ENCODE measurements at places on chromosomes 13 and 19.

DNA sequence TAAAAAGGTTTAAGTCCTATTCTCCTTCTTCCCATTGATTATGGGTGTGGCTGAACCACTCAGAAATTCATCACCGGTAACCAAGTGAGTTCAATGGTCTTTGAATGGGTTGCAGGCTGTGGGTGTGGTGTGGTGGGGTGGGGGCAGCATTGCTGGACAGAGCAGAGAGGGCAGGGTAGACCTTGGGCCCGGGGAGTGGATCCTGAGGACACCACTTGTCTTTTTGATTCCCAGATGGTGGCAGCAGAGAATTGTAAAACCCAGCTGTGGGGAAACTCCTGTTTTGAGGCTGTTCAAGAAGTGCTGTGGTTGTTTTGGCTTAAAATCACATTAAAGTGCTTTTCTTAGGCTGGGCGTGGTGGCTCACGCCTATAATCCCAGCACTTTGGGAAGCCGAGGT, 45.8 kb upstream of the RGCC start:
- DNase-seq = peak; percentile 24

DNA sequence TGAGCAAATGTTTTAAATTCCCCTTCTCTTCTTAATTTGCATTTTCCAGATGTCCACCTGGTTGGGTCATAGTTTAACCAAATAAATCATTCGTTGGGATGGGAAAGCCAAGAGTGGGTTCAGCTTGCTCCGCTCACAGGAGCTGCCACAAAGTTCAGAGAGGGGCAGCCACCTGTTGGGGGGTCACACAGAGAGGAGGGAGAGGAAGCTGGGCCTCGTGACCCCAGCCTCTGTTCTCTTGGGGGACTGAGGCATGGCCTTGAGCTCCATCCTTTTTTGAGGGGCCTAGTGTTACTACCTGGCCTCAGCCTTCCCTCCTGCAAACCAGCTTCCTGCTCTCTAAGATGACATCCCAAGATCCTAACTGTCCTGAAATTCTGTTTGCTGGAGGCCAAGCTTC, 2.5 kb downstream of the MEF2B start:
- no peak for DNase-seq

DNA sequence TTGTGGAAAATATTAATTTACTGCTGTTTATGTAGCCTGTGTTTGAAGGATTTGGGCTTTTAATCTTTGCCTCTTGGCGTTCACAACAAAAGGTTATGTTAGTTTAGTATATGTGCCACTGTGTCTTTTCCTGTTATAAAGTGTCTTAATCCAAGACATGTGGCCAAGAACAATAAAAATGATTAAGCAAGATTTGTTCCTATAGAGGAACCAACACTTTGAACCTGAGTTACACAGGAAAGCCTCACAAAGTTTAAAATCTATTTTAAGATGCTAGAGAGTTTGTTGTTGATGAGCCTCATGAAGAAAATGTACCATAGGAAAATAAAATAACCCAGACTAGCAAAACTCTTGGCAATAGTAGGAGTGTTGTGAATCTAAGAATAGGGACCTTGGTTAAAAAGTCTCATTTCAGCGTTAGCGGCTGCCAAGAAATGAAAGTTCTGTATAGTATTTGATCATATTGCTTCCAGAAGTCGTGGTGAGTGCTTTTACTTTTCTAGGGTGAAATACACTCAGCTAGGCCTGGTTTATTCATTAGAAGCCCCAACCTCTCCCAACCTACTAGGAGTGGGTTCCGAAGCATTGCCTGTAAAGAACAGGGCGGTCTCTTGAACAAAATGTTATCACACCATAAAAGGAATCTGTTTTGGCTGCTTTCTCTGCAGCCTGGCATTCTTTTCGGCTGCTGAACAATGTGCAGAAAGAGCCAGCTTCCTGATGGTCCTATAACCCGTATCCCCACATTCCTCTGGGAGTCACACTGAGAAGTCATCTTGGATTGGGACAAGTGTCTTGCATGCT, 102.6 kb downstream of the LRCH1 start:
- DNase-seq = no peak

DNA sequence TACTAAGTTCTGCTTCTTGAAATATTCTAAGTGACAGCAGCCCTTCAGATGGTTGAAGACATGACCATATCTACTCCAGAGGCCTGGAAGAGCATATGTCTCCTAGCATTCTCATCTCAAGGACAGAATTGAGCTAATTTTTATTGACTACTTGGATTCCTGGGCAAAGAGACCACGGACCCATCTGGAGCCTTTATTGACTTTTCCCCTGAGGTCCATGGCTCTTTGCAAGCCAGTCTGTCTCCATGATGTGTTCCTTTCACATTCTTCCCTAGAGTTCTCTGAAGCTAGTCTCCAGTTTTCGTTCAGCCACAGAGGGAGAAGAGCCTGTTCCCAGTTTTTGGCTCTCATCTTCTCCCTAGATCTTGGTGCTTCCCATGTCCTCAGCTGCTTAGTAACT, 202.7 kb downstream of the PCCA start:
- no peak for DNase-seq

DNA sequence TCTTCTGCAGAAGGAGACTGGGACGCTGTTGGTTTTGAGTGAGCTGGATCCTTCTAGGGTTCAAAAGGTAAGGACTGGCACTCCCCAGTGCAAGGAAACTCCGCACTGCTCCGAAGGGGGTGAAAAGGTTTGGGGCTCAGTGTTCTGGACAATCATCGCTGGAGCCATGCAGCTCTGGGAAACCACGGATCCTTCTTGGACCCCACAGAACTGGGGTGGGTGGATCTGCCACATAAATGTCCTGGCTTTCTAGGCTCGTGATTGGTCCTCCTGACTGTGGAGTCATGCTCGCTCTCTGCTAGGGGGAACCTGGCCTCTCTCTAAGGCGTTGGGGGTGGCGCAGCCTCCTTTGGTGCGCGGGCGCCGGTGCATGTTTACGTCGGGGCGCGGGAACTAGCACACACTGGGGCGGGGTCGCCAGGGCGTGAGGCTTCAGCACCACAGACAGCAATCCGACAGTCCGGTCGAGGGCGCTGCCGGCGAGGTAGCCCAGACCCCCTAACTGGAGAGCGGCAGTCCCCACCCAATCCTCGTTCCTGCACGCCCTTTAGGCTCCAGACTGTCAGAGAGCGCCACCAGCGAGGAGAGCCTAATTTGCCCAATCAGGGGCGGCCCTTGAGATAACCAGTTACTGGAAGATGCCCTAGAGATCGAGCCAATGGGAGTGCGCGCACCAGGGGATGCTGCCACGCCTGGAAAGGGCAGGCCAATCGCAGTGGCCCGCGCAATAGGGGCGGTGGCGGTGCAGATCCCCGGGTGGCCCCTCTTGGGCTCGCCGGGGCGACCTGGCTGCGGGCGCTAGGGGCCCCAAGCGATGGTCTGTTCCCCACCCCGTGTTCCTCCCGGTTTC, 913 bp upstream of the ELAVL3 start:
- DNase-seq = peak; percentile 62

- no peak for DNase-seq
These were observed 61.8 kb downstream of the RXFP2 start for GRCh38 chr13:31801088-31801487.

GRCh38 chr19:54154603-54155345, 4.7 kb downstream of the LENG1 start:
- no peak for DNase-seq

GRCh38 chr13:60260440-60260839, 96.7 kb upstream of the DIAPH3 start:
- no peak for DNase-seq

DNA sequence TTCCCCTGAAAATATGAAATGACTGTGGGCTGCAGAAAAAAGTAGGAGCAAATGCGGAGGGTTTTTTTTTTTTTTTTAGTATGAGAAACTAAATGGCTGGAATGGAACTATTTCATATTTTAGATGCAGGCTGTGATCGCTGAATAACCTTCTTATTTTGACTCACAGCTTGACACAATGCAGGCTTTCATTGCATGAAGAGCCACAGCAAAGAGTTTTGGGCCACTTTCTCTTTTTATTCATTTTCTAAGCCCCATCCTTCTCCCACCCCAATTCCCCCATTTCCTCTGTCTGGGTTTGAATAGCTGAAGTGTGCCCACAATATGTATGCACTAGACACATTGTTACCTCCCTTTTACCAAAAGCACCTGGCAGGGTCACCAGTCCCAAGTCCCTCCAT, 125.9 kb downstream of the COG6 start:
- DNase-seq = no peak

DNA sequence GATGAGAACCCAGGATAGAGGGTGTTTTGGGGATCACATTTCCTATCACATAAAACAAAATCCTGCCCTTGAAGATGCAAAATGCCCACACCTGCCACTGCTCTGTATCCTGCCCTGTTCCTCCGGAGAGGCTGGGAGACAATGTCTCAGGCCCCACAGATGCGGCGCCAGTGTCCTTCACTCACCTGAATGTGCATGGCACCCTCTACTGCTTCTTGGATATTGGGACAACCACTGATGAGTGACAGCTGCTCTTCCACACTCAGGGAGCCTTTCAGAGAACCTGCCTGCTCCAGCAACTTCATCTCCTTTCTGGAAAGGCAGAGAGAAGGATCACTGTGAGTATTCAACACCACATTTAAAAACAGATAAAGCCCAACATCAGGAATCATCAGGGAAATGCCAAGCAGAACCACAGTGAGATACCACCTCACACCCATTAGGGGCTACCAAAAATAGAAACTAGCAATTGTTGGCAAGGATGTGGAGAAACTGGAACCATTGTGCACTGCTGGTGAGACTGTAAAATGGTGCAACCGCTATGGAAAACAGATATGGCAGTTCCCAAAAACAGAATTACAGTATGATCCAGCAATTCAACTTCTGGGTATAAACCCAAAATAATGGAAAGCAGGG, 36.4 kb downstream of the CRYL1 start:
- no peak for DNase-seq

DNA sequence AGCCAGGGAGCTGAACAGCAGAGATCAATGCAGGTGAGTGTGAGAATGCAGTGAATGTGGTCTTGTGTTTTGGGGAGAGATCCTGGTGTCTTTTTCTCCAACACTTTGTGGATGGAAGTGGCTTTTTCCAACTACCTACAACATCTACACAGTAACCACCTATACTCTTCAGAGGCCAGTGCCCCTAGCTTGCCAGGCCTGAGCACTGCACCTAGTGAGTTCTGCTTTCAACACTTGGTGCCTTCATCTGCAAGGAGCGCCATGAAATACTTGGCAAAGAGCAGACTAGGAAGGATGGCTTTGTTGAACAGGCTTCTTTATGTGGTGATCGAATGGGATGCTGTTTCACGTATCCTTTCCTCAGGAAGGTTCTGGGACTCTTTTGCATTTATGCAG, 21.3 kb upstream of the HMGB1 start:
- DNase-seq = no peak

GRCh38 chr19:16121967-16122366, 10.3 kb downstream of the RAB8A start:
- DNase-seq = no peak

DNA sequence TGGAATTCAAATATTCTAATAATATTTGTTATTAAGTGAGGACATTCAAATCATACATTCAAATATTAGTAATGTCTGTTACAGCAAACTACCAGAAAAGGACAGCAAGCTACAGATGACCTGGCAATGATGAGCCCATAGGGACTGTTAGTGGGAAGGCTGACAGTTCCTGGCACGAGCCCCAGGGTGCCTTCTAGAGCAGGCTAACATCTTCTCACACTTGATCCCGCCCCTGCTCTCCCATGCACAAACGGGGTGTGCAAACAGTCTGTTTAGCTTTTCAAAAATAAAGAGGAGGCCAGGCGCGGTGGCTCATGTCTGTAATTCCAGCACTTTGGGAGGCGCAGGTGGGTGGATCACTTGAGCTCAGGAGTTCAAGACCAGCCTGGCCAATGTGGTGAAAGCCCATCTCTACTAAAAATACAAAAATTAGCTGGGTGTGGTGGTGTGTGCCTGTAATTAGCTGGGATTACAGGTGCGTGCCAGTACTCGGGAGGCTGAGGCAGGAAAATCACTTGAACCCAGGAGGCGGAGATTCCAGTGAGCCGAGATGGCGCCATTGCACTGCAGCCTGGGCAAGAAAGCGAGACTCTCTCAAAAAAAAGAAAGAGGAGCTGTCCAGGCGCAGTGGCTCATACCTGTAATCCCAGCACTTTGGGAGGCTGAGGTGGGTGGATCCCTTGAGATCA, 9.6 kb upstream of the GARRE1 start:
- no peak for DNase-seq

DNA sequence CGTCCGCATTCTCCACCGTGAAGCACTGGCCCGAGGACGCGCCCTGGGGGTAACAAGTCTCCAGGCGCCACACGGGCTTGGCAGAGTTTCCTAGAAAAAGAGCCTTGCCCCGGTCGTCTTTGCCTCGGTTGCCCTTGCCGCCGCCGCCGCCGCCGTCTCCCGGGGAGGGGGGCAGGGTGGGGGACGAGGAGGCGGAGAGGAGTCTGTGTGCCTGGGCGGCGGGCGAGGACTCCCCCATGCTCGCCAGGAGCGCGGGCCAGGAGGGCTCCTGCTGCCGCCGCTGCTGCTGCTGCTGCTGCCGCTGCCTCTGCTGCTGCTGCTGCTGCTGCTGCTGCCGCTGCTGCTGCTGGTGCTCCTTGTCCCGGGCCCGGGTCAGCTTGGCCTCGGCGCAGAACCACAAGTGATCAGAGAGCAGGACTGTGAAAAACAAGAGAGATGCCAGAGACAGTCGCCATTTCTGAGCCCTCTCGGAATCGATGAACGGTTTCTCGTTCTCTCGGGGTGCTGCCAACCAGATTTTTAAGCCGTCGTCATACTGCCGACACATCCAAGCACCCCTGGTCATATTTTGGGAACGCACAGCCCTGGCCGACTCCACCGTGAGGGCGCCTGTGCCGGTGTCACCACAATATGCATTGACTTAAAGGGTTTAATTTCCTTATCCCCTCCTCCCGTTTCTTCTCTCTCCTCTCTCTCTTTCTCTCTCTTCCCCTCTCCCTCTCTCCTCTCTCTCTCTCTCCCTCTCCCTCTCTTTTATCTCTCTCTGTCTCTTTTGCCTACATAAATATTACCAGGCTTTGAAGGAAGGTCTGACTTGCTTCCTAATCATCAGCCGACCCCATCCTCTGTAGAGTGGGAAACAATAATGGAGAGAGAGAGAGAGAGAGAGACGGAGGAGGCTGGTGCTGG, 349.1 kb downstream of the LIG4 start:
- DNase-seq = no peak

DNA sequence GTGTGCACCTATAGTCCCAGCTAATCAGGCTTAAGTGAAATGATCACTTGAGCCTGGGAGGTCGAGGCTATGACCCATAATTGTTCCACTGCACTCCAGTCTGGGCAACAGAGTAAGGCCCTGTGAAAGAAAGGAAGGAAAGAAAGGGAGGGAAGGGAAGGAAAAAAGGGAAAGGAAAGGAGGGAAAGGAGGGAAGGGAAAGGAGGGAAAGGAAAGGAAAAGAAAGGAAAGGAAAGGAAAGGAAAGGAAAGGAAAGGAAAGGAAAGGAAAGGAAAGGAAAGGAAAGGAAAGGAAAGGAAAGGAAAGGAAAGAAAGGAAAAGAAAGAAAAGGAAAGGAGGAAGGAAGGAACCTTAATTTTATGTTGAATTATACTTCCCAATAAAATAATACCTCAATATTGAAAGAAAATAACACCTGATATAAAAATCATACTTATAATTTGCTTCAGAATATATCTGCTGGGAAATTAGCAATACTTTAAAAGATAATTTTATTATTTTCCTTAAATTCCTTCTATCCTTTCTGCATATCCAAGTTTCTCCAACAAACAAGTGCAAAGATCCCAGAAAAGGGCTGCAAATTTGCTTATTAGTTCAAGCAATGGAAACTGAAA, 177.3 kb downstream of the KLF12 start:
- no peak for DNase-seq

- DNase-seq = no peak
These were observed 56.2 kb upstream of the MYCBP2 start for GRCh38 chr13:77383097-77383496.

GRCh38 chr19:6514926-6515544, 12.9 kb upstream of the TUBB4A start:
- DNase-seq = no peak

All from activated CD4-positive, alpha-beta T cell treated with anti-CD3 and anti-CD28 coated beads for 4 hours (primary cell).